Nasal cavity respiratory epithelium epithelial cell of viscerocranial mucosa (primary cell): ENCODE measurements at places on chromosomes 6 and 20. TPM values are rescaled to one million over a fixed set of nuclear protein-coding genes. Genes with fewer than 3 reads are reported as not detected.

The SLC16A10 gene
- not detected in 2 replicates for total RNA-seq

The C6orf89 gene
- total RNA-seq = 20.2 and 44.7 TPM in 2 replicates

The METTL24 gene
- not detected in 2 replicates for total RNA-seq

The HLA-DRB5 gene
- not detected in 2 replicates for total RNA-seq

The REM1 gene
- not detected in 2 replicates for total RNA-seq

The BPIFB2 gene
- total RNA-seq = not detected in 2 replicates

The PLN gene
- total RNA-seq = not detected in 2 replicates
